Activated gamma-delta T cell treated with Interleukin-2 at 50 U/mL for 16 hours (primary cell): ENCODE measurements at places on chromosomes 13 and 19.

DNA sequence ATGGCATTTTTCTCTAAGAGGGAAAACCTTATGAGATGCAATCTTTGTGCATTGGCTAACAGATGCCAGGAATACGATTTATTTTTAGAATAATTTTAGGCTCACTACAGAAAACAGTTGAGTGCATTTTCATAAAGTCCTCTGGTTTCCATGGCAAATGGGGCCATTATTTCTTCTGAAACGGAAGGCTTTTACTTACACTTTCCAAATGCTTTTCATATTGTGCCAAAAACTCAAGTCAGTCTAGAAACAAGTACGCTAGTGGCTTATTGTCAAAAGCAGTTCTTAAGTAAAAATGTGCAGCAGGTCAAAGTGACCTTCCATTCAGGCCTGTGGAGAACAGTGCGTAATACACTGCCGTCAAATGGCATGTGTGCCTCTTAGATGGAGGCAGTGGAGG lies 628.7 kb downstream of the EFNB2 start:
- no peak for DNase-seq

- DNase-seq: no peak
These were observed at the start of gene ZNF99 for GRCh38 chr19:22783651-22784410. Gene ZNF99 (minus strand): TSS chr19:22784151. CDS start chr19:22784016, 135 bp downstream.

DNA sequence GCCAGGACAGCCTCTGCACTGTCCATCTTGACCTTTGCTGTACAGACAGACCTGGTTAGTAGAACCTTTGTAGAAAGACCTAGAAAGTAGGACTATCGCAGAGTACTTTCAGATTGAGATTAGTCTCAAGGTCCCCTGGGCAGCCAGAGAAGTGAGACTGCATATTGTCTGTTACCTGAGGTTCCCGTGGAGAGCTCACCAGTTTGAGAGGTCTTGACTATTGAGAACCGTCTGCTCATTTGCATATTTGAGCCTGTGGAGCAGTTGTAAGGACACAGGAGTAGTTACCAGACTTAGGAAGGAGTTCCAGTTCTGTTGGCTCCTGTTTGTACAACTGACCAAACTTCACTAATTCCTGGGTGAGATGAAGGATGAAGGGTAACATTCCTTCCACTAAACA lies 66.2 kb downstream of the SPATA13 start:
- DNase-seq: no peak

- no peak for DNase-seq
These were observed 470.6 kb downstream of the LMO7 start for GRCh38 chr13:76106763-76107162.

DNA sequence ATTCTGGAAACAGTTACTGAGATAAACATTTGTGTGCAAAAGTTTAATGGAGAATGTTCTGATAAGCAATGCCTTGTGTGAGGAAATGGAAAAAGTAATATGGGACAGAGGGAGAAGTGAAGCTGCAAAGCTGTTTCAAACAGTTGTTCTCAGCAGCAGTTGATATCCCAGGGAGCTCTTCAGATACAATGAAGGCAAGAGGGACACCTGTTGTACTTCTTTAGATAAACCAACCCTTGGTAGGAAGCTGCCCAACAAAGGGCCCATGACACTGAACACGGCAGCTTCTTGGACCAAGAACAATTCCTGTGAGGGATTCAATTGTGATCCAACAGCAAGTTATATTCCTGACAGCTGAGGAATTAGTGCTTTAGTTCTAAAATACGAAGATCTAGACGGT lies 894.3 kb upstream of the PCDH20 start:
- DNase-seq: no peak

- DNase-seq: no peak
These were observed 140.4 kb downstream of the COL4A1 start for GRCh38 chr13:110166598-110166997.

- no peak for DNase-seq
These were observed 81.9 kb upstream of the SLC15A1 start for GRCh38 chr13:98834254-98834960.

DNA sequence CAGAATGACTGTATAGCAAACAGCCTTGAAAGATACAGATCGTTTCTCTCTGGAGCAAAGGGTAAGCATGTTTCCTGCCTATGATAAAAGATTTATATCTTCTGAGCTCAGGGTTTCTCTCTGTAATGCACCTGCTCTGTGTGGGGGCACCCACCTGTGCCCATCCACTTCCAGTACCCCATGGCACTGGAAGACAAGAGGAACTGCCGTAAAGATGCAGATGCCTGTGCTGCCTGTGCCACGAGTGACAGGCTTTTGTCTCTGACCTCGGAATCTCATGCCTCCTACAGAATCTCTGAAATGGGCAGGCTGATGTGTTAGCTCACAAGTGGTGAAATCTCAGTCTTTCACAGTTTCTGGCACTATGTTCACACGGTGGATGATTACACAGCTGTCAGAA lies 50.3 kb upstream of the ATP11A start:
- no peak for DNase-seq

DNA sequence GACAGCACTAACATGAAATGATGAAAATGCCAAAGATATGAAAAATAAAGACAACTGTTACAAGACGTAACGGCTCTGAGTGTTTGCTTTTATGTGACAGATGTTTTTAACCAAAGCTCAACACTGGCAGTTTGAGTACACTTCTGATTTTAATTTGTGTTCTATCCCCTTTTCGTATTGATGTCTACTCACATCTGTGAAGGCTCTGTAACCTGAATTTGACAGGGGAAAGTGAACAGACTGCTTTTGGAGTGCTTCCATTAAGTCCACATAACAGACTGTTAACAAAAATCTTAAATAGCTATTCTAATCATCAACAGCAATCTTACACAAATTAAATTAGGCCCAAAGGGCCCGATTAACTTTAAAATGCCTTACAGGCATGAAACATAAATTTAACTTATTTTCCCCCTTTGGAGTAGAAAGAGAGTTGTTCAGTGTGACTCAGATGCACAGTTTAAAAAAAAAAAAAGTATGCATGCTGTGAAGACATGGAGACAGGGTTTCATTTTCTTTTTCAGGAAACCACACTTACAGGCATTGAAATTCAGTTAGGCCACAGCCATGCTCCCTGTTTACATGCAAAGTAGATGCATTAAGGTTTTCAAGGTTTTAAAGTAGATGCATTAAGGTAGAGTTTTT lies 16.3 kb upstream of the RNASEH2B start:
- DNase-seq: peak; percentile 11

- no peak for DNase-seq
These were observed 571.7 kb downstream of the KCTD12 start for GRCh38 chr13:76314495-76314894.

DNA sequence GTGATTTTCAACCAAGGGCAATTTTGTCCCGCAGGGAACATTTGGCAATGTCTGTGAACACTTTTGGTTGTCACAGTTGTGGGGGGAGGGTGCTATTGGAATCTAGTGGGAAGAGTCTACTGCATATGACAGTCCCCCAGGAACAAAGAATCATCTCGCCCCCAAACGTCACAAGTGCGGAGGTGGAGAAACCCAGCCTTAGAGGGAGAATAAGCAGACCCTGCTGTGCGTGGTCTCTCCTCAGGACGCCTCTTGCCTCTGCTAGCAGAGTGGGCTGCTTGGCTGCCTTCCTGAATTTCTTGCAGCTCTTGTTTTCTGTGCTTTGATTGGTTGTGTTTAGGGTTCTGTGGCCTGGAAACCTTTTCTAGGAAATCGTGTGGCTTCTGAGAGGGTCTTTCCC lies 42.5 kb downstream of the NFIX start:
- DNase-seq: no peak

- DNase-seq: no peak
These were observed 117.3 kb downstream of the RAB20 start for GRCh38 chr13:110444226-110444653.

DNA sequence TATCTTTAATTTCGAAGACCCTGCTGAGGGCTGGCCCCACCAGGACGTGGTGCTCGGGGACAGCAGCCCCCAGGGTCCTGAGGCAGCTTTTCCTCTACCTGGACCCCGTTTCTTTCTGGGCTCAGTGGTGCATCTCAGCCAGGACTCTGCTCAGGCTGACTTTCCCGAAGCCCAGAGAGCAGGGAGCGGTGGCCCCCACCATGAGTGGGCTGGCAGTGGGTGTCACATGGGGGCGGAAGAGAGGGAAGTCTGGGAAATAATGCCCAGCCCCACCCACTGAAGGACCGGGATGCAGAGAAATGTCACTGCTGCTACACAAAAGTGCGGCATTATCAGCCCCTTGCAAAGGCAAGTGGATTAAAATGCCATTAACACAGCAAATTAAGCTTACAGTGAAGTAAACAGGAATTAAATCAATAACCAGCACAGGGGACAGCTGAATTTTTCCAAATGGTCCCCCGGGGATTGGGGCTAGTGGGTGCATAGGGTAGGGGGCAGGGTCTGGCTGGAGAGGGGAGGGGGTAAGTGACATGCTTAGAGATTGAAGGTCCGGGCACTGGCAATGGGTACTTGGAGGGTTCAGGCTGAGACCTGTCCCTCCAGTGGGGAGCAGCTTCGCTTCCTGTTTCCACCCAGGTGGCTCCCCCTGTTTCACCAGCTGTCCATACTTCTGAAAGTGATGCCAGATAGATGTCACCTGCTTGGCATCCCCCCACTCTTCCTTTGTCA lies 177.3 kb downstream of the URI1 start:
- no peak for DNase-seq

- DNase-seq: no peak
These were observed 1330.8 kb upstream of the MIR17HG start for GRCh38 chr13:90016688-90017087.

- no peak for DNase-seq
These were observed 525.5 kb downstream of the RFC3 start for GRCh38 chr13:34343413-34343940.

- no peak for DNase-seq
These were observed 1.7 kb downstream of the ZNF264 start for GRCh38 chr19:57192993-57193392.

- no peak for DNase-seq
These were observed 179.0 kb upstream of the TSHZ3 start for GRCh38 chr19:31528261-31528660.

DNA sequence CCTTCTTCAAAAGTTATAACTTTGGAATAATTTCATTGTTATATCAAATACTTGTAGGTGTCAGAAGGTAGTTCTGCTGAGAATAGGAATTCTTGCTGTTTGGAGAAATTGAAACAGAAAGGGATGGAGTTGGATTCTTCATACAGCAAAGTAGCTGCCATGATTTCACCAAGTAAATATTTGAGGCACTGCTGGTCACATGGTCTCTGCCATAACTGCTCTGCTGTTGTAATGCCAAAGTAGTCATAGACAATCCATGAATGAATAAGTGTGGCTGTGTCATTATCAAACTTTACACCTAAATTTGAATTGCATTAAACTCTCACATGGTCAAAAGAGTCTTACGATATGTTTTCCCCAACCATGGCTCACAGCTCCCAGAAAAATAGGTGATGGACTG lies 308.6 kb downstream of the GPC6 start:
- DNase-seq: no peak

GRCh38 chr13:79079351-79079839 lies 326.7 kb downstream of the RBM26 start:
- DNase-seq: no peak

- DNase-seq: no peak
These were observed 96.3 kb upstream of the GPR183 start for GRCh38 chr13:99403458-99403971.
